ENCODE measurements at places on chromosomes 7 and 10. TPM values are rescaled to one million over a fixed set of nuclear protein-coding genes. Genes with fewer than 3 reads are reported as not detected.

ADRA2A gene
- total RNA-seq: not detected

GRCh38 chr10:54607983-54608382, 193.0 kb downstream of the PCDH15 start:
- DNase-seq: no peak

PNPLA8 gene
- 60.2 TPM for total RNA-seq

CALML5 gene
- total RNA-seq: not detected

- DNase-seq: no peak
Measured at GRCh38 chr7:78396210-78396609, 597.6 kb downstream of the PHTF2 start.
